ENCODE measurements at places on chromosomes 13 and 19.

GRCh38 chr19:55611983-55612645 is 6.7 kb downstream of the ZNF865 start:
- no peak for DNase-seq

DNA sequence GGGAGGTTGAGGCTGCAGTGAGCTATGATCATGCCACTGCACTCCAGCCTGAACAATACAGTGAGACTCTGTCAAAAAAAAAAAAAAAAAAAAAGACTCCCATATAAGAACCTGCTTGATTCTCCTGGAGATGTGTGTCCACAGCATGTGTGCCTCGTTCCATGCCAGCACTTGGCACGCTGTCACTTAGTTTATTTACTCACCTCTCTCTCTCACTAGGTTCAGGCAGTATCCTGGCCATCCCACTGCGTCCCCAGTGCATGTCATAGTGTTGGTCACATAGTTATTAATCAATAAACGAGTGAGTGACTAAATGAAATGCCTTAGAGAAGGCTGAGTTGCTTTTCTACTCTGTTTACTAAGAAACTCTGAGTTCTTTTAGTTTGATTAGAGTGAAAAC is 79.1 kb upstream of the GPR12 start:
- DNase-seq, result no peak

GRCh38 chr19:16200038-16201010 is 2.6 kb downstream of the AP1M1 start:
- no peak for DNase-seq

DNA sequence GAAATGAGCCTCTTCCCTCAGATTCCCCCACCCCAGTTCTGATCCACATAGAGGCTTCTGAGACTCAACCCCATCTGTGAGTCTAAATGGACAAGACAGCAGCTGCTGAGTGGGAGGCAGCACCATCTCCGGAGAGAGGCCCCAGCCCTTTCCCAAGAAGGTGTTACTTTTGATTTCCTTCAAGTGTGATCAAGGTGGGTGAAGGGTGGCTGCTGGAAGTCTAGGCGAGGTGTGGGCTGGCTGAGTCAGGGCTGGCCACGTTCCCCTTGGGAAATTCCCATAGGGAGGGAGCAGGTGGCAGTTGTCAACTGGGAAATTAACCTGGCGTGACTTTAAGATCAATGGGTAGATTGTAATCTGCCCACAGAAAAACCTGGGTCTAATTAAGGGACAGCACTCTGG is 148.0 kb downstream of the FOXO1 start:
- no peak for DNase-seq
